Activated naive CD8-positive, alpha-beta T cell treated with anti-CD3 and anti-CD28 coated beads, Interleukin-2, amount 10 ng/mL, durations not matched to agents 7 days and 5 days (primary cell): ENCODE measurements at places on chromosomes 2 and 18. TPM values are rescaled to one million over a fixed set of nuclear protein-coding genes. Genes with fewer than 3 reads are reported as not detected.

DNA sequence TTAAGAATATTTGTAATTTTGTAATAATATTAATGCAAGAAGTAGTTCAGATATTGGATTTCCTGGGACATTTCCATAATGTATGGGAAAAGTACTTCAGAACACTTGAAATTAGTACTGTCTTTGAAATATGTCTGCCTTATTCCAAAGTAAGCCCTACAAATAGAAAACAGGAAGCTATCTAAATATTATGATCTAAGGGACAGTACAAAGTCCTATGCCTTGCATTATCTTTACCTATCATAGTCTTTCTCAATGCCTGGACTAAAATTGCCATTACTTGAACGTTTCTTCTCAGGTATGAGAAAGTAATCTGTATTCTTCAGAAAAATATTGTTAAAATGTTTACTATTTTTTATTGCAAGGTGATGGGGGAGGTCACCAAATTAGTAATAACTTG lies 113.0 kb downstream of the PPP1R1C start:
- H3K4me3 ChIP-seq, result no peak overlapping the region
- H3K27me3 ChIP-seq, result no peaks in the 10 kb centered on the region
- H3K27ac ChIP-seq, result no peak overlapping the region
- DNase-seq, result no peak

- H3K27me3 ChIP-seq, result no peaks in the 10 kb centered on the region
- H3K27ac ChIP-seq, result no peak overlapping the region
- DNase-seq, result no peak
Observed at GRCh38 chr2:156005531-156005930, 327.0 kb downstream of the NR4A2 start.

GRCh38 chr2:138115666-138116065 lies 151.4 kb downstream of the HNMT start:
- no peaks in the 10 kb centered on the region for H3K27me3 ChIP-seq
- DNase-seq, result no peak
- no peaks in the 10 kb centered on the region for H3K4me1 ChIP-seq
- H3K27ac ChIP-seq, result no peak overlapping the region
- H3K4me3 ChIP-seq, result no peak overlapping the region

GRCh38 chr18:14919666-14920065 lies 171.7 kb downstream of the ANKRD30B start:
- DNase-seq, result no peak
- H3K4me3 ChIP-seq, result no peak overlapping the region
- H3K36me3 ChIP-seq, result no peaks in the 10 kb centered on the region
- no peaks in the 10 kb centered on the region for H3K4me1 ChIP-seq

Gene C1QL2
- not detected for total RNA-seq

DNA sequence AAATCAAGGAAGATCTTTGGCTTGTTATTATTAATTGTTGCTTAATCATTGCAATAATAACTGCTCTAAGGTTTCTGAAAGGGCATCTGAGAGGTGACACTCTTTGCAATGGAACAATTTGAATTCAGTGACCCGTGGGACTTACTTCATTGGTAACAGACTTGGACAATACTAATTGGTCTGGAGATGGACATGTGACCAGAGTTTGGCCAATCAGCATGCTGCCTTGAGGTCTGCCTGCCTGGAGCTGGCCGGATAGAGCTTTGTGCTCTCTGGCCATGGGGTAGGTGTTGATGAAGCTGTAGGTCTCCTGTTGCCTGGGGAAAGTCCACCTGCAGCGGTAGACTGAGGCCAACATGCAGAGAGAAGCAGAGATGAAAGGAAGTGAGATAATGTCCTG lies 24.0 kb upstream of the VPS4B start:
- no peak overlapping the region for H3K27ac ChIP-seq
- DNase-seq, result no peak
- no peak overlapping the region for H3K4me3 ChIP-seq
- H3K27me3 ChIP-seq, result peaks cover 2% of the 10 kb centered on the region
- no peaks in the 10 kb centered on the region for H3K36me3 ChIP-seq

Gene PLGLB1
- total RNA-seq, result 7.9 TPM

DNA sequence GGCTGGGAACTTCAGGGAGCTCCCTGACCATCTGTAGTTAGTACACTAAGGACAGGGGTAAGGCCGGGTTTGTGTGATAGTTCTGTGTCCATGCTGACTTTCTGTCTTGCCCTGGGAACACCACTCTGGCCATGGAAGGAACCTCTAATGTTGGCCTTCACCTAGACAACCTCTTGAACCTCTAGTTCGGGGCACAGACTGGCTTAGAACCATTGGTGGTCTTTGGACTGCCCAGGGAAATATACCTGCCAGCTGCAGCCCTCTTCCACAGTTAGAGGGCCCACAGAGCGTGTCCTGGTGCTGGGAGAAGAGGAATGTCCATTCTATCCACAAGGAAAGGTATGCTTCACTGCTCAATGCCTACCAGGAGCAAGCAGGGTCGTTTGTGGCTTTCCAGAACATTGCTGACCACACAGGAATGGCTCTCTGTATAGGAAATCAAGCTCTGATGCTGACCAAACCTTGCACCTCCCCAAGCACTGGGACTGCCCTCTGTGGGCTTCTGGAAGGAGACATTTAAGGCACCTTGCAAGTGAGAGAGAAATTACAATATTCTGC lies 318.8 kb upstream of the EPAS1 start:
- no peaks in the 10 kb centered on the region for H3K27me3 ChIP-seq
- H3K4me1 ChIP-seq, result peaks cover 8% of the 10 kb centered on the region
- DNase-seq, result no peak
- H3K27ac ChIP-seq, result no peak overlapping the region
- no peak overlapping the region for H3K4me3 ChIP-seq

Gene LHCGR
- not detected for total RNA-seq

Gene TOGARAM2
- total RNA-seq, result 5.3 TPM

- H3K27ac ChIP-seq, result no peak overlapping the region
- peaks cover 5% of the 10 kb centered on the region for H3K4me1 ChIP-seq
- no peaks in the 10 kb centered on the region for H3K36me3 ChIP-seq
- no peak overlapping the region for H3K4me3 ChIP-seq
Observed at GRCh38 chr2:42091671-42092070, 43.9 kb downstream of the PKDCC start.

- no peak for DNase-seq
- no peaks in the 10 kb centered on the region for H3K4me1 ChIP-seq
- H3K27me3 ChIP-seq, result peaks cover 8% of the 10 kb centered on the region
- H3K27ac ChIP-seq, result no peak overlapping the region
Observed at GRCh38 chr18:77765468-77765867, 515.8 kb downstream of the GALR1 start.

Gene ZNF532
- 4.8 TPM for total RNA-seq

Gene IGFBP5
- 0.14 TPM for total RNA-seq

GRCh38 chr2:171939743-171940071 lies 17.4 kb downstream of the HAT1 start:
- no peaks in the 10 kb centered on the region for H3K27me3 ChIP-seq
- peaks cover 23% of the 10 kb centered on the region for H3K4me1 ChIP-seq
- peaks cover 25% of the 10 kb centered on the region for H3K36me3 ChIP-seq
- H3K27ac ChIP-seq, result no peak overlapping the region
- no peak overlapping the region for H3K4me3 ChIP-seq

DNA sequence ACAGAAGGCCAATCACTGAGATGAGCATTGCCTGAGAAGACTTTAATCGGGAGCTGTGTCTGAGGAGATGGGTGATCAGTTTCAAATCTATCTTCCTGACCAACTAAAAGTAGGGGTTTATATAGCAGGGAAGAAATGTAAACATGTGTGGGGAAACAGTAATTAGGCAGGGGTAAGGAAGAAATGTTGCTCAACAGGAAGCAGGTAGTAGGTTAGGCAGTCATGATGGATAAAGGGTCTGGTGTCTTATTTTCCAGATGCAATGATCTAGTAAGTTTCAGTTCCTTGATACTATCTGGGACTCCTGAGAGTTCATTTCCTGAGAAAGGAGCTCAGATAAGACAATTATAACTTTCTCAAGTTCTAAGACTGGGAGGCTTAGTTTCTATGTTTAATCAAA lies 33.8 kb upstream of the DNAJC10 start:
- peaks cover 5% of the 10 kb centered on the region for H3K27me3 ChIP-seq
- H3K4me3 ChIP-seq, result no peak overlapping the region
- DNase-seq, result no peak
- peaks cover 2% of the 10 kb centered on the region for H3K4me1 ChIP-seq
- no peak overlapping the region for H3K27ac ChIP-seq

Gene SERPINB4
- total RNA-seq, result not detected

Gene MCM6
- total RNA-seq, result 109 TPM

GRCh38 chr18:49588971-49589370 lies 27.1 kb downstream of the LIPG start:
- H3K4me1 ChIP-seq, result no peaks in the 10 kb centered on the region
- no peaks in the 10 kb centered on the region for H3K36me3 ChIP-seq
- H3K27me3 ChIP-seq, result peaks cover 13% of the 10 kb centered on the region
- no peak overlapping the region for H3K27ac ChIP-seq

DNA sequence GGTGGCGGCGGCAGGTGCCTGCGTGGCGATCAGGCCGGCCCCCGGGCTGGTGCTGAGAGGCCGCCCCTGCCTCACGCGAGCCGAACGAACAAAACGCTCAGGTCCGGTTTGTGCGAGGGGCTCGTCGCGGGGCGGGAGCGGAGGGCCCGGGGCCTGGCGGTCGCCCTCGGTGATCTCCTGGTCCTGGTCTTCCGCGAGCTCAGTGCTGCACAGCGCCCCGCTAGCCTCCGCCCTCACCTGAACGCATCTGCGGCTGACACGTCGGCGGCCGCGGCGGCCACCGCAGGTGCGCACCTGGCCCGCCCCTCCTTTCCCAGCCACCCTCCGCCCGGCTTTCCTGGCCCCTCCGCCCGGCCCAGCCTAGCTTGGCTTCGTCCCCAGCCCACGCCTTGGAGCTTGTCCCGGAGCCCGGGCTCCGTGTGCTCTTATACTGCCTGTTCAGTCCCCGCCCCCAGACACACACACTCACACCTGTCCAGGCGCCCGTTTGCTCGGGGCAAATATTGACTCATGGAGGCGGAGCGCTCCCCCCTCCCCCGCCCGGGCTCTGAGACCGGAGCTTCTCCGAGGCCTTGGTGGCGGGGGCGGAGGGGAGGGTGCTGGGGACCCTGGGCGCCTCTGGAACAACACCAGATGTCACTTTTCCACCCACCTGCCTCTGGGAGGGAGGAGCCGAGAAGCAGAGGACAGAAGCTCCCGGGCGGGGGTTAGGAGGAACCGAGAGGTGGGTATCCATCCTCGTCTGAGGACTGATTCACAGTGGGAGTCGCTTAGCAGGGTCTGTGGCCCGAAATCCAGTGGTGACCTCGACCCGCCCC lies 8.6 kb upstream of the CRYBA2 start:
- H3K36me3 ChIP-seq, result no peaks in the 10 kb centered on the region
- no peak overlapping the region for H3K4me3 ChIP-seq
- peaks cover 74% of the 10 kb centered on the region for H3K27me3 ChIP-seq
- DNase-seq, result no peak
- no peak overlapping the region for H3K27ac ChIP-seq

Gene SIX3
- total RNA-seq, result not detected

Gene SIGLEC15
- not detected for total RNA-seq

Gene GALM
- total RNA-seq, result 30.2 TPM

DNA sequence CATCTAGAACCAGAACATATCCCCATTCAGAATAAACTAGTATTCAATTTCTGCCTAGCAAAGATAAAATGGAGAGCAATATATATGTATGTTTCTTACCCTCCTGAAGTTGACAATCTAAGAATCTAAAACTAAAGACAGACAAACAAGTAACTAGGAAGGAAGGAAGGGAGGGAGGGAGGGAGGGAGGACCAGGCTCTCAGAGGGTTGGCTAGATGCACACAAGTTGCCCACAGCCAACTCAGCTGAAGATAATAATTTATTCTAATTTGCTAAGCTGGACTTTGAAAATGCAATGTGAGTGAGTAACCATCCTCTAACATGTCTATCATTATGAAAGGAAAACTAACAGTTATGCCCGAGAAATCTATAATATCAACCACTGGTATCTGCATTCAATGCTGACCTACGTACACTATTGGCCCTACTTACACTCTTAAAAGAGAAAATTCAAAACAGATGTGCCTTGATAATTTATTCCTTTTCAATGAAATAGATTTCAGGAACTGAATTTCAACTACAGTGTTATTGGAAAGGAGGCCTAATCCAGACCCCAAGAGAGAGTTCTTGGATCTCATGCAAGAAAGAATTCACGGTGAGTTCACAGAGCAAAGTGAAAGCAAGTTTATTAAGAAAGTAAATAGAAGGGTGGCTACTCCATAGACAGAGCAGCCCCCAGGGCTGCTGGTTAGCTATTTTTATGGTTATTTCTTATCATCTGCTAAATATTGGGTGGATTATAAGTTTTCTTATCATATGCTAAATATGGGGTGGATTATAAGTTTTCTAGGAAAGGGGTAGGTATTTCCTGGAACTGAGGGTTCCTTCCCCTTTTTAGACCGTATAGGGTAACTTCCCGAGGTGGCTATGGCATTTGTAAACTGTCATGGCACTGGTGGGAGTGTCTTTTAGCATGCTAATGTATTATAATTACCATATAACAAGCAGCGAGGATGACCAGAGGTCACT lies 288.5 kb upstream of the SLC39A10 start:
- peaks cover 17% of the 10 kb centered on the region for H3K36me3 ChIP-seq
- no peak overlapping the region for H3K27ac ChIP-seq
- DNase-seq, result no peak
- H3K4me1 ChIP-seq, result peaks cover 7% of the 10 kb centered on the region
- H3K4me3 ChIP-seq, result no peak overlapping the region

Gene SP9
- total RNA-seq, result not detected

- no peak overlapping the region for H3K4me3 ChIP-seq
- H3K27me3 ChIP-seq, result no peaks in the 10 kb centered on the region
- peaks cover 20% of the 10 kb centered on the region for H3K36me3 ChIP-seq
- peak overlapping the region; percentile 93 for H3K27ac ChIP-seq
- H3K4me1 ChIP-seq, result peaks cover 29% of the 10 kb centered on the region
- DNase-seq, result no peak
Observed at GRCh38 chr2:135688978-135689377, 52.7 kb upstream of the UBXN4 start.

DNA sequence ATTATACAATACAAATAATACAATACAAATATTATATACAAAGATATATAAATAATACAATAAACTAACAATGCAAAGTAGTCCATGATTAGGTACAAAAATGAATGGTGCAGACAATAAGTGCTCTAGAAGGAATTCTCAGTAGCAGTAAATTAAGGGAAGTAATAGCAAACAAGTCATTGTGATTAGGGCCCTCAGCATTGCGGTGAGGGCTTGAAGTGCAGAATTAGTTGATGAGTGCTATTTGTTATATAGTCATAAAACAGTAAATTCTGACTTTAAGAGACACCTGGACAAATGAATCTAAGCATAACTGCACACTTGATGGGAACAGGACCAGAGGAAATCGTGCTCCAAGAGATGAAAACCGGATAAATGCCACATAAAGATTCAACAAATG lies 74.9 kb downstream of the ANKRD44 start:
- DNase-seq, result no peak
- peak overlapping the region; percentile 84 for H3K27ac ChIP-seq
- peak overlapping the region; percentile 67 for H3K4me3 ChIP-seq

DNA sequence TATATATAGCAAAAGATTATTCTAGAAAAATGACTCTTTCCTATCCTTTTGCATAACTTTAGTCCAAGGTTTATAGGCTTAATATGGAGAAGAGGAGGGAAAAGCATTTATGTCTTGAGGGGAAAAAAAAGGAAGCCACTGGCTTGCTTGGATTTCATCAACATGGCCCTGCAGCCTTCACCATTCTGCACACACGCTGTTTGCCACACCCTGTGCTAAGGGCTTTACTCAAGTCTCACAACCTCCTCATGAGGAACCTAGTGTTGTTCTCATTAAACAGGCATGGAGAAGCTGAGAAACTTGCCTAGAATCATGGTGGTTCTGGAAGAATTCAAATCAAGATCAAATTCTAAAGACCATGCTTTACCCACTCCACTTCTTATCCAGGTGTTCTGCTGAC lies 117.3 kb upstream of the TTC39C start:
- H3K4me1 ChIP-seq, result peaks cover 8% of the 10 kb centered on the region
- H3K27ac ChIP-seq, result no peak overlapping the region
- H3K36me3 ChIP-seq, result no peaks in the 10 kb centered on the region
- no peak for DNase-seq
- H3K27me3 ChIP-seq, result peaks cover 13% of the 10 kb centered on the region

Gene CCDC141
- 15.0 TPM for total RNA-seq
